ENCODE measurements at places on chromosomes 1 and 21.
A peak's percentile ranks its signal among the peaks of the same experiment; 100 is the strongest.

DNA sequence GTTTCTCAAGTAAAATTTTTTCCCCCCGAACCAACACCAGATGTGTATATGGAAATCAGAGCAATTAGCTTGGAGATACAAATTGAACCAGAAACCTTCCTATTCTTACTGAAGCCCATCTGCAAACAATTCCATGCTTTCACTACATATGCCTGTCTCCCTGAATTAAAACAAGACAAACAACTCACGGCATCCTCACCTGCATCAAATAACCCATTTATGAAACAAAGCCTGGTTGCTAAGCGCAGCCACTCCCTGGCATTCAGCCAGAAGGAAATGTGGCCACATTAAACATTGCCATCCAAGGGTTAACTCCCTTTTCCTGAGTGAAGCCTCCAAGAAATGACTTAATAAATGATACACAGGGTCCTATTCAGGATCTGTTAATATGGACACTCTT lies 55.3 kb downstream of the APP start:
- DNase-seq = peak; percentile 62

GRCh38 chr1:217139513-217139912 lies 416.3 kb upstream of the ESRRG start:
- DNase-seq = no peak

GRCh38 chr1:153549741-153550397 lies 811 bp upstream of the S100A3 start:
- DNase-seq = no peak

DNA sequence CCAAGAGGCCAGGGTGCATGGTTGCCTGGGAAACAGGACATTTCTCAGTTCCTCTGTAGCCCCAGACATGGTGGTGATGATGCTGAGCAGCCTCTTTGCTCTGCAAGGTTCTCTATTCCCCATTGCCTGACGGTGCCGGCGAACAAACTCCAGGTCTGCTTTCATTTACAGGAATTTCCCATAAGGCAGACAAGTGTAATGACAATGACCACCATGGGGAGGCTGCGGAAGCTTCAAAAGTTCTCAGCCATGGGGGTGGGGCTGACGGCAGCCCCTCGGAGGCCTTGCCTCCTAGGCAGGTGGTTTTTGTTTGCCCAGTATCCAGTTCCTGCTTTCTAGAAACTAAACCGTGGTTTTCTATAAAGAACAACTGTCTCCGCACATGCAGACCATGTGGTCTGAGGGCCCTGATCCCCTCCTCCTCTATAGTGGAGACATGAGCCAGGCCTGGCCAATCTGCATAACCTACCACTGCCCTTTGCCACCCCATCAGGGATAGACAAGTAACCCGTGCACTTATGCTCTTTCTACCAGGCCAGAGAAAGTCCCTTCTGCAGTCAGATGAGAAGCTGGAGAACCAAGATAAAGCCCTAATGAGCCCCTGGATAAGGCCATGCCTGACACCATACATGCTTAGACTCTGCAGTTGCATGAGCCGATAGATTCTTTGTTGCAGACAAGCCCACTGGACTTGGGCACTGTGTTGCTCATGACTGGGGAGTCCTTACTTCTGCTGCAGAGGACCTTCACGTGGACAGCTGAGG lies 54.1 kb downstream of the LDLRAD2 start:
- no peak for DNase-seq

- no peak for DNase-seq
These were observed 27.3 kb downstream of the CCN1 start for GRCh38 chr1:85607921-85608265.

DNA sequence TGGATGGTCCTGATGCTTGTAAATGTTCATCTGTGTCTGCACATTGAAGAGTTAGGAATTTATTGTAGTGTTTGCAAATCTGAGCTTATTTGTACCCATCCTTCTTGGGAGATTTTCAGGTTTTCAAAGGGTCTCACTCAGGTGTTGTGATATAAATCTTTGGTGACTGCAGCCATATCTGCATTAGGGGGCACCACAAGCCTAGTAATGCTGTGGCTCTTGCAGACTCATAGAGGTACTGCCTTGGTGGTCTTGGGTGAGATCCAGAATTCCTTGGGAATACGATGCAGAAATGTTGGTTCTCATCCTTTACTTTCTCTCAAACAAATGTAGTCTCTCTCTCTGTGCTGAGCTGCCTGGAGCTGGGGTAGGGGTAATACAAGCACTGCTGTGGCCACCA lies 405.9 kb downstream of the TTLL7 start:
- DNase-seq = no peak

DNA sequence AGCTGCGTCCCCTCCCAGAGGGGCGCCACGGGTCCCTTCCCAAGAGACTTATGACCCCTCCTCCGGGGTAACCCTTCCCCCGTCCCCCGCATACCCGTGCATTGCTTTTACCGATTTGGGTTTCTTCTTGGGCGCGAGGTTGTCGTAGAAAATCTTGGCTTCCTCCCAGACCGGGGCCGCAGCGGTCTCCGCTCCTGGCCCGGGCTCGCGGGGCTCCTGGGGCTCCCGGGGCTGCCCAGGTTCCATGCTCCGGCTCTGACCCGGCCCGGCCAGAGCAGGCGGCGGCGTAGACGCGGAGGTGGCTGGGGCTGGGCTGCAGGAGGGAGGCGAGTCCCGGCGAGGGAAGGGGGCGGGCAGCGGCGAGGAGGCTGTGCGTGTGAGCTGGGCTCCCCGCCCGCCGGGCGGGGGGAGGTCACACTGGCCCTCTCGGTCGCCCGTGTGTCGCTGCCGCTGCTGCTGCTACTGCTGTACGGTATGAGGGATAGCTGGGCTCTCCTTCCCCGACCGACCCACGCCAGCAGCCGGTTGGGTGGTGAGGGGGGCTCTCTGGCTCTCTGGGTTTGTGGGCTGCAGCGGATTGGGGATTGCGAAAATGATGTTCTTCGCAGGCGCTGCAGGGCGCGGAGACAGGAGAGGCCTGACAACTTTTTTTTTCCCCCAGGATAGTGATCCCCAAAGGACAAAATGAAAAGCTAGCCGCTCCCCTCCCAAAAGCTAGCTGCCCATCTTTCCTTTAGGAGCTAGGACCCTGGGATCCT lies at the start of gene NT5C1A:
Gene NT5C1A, minus strand, starts transcription at position 315 of the 758 bp plus-strand sequence. Its CDS starts 69 bp downstream, at position 246.
- no peak for DNase-seq

GRCh38 chr1:225872075-225872430 lies 10.1 kb downstream of the TMEM63A start:
- DNase-seq = no peak

All from NCI-H187 treated with DMSO at 0.1 percent for 48 hours (cell line).